CD4-positive, alpha-beta T cell treated with Interleukin-1 beta for 1 hour (primary cell): ENCODE measurements at places on chromosomes 2 and 18.

DNA sequence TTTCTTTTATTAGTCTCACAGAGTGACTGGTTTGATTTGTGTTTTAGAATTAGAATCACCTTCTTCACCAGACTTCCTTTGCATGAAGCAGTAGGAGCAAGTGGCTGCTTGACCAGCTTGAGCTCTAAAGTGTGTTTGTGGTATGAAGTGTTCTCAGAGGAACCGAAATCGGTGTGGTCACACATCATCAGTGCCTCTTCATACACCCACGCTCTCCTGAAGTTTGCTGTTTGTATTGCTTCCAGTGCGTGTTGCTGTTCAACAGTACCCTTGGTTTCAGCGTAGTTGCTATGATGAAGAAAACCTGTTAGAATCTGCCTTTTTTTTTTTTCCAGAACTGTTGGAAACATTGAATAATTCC lies 77.9 kb downstream of the LIMS1 start:
- DNase-seq, result peak; percentile 75

- no peak for DNase-seq
Observed at GRCh38 chr2:11861044-11861443, 114.6 kb downstream of the LPIN1 start.

GRCh38 chr18:6010284-6010683 lies 115.0 kb upstream of the TMEM200C start:
- no peak for DNase-seq

- DNase-seq, result no peak
Observed at GRCh38 chr2:45452866-45453265, 158.2 kb downstream of the SRBD1 start.

- no peak for DNase-seq
Observed at GRCh38 chr2:5766561-5766960, 74.4 kb downstream of the SOX11 start.

DNA sequence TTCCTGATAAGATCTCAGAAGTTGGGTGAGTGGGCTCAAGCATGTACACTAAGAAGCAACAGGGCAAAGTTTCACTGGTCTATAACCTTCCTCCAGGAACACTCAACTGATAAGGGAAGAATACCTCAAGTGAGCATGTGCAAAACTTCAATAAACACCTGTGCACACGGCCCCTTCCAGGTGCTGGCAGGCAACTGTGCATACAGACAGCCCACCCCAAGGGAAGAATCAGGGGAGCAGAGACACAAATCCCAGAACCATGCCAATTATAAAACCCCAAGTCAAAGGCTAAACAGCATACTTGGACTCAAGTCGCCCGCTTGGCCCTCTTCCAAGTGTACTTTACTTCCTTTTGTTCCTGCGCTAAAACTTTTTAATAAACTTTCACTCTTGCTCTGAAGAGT lies 85.9 kb upstream of the RTN4 start:
- no peak for DNase-seq

GRCh38 chr2:61328707-61329251 lies 142.1 kb downstream of the USP34 start:
- no peak for DNase-seq

DNA sequence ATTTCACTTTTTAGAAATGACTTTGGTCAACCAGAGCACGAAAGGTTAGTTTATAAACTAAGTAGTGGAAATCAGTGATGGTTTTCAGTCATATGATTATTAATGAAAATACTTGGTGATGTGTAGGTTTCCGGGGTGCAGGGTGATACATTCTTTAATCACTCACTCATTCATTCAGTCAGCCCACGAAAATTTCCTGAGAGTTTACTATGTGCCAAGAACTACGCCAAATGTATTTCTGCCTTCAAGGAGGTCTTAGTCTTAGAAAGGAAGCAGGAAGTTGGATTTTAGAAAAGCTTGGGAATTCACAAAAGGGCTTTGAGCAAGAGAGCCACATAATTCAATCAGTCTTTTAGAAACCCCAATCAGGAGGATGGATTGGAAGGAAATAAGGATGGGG lies 543.6 kb downstream of the PLCL1 start:
- no peak for DNase-seq
